ENCODE measurements at places on chromosomes 11 and 22.

- no peak for DNase-seq
Observed at GRCh38 chr11:43359422-43359818, 700 bp downstream of the TTC17 start.

DNA sequence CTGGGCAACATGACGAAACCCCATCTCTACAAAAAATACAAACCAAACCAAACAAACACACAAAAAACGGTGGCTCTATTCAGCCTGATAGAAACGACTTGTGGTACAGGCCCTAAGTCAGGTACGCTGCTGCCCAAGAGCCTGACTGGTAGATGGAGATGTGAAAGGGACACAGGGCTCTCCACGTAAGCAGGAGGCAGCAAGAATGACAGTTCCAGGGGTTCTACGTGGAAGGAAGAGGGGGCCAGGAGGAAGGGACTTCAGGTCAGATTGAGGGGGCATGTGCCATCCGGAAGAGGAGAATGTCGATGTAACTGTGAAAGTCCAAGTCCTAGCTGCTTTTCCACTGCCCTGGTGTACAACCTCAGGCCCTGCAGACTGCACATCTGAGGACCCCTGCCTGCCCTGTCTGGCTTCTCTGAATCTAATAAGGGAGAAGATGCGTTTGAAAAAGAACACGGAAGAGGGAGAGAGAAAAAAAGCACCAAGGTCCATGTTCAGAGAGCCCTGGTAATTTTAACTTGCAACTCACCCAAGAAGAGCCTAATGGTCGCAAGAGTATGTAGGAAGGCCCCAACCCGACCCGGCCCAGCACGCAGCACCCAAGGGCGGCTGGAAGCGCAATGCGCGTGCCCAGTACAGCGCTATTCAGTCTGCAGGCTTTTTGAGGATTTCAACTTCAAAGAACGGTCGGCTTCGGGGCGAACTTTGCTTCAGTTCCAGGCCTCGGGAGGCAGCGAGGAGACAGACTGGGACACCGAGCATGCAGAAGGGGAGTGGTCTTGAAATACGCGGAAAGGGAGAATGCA lies 909 bp upstream of the ZNRD2 start:
- no peak for DNase-seq

DNA sequence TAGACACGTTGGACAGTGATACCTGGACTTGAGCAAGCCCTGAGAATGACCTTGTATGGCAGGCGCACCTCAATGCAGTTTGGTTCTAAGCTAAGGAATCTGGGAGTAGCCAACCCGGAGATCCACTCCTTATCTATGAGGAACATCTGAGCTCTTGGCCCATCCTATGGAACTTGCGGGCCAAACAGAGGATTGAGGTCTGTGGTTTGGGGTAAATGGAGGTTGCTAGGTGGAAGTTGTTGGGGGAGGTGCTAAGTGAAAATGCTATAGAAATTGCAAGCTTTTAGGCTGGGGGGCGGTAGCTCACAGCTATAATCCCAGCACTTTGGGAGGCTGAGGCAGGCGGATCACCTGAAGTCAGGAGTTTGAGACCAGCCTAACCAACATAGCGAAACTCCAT lies 8.9 kb downstream of the GDPD5 start:
- no peak for DNase-seq

DNA sequence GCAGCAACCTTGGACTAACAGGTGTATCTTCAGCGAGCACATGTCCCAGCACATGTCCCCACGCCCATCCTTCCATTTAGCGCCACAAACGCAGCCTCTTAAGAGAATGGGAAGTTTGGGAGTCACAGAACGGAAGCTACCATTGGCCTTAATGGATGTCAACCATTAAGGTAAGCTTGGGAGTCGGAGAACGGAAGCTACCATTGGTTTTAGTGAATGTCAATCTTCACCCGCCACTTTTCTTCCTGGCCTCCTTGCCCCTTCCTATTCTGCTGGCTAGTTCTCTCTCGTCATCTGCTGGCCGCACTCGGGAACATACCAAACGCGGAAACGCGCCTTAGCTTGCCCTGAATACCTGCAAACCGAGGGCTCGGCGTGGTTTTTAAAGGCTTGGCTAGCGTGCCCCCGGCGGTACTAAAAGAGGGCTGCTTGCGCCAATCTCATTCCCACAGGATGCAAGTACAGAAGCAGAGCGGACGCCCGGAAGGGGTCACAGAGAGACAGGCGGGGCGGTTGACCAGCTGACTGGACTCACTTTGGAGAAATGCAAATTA lies 24.3 kb downstream of the GLYATL1 start:
- no peak for DNase-seq

GRCh38 chr11:126090452-126090851 lies 27.8 kb upstream of the CDON start:
- no peak for DNase-seq

GRCh38 chr11:118240999-118241763 lies 11.0 kb downstream of the MPZL3 start:
- no peak for DNase-seq

DNA sequence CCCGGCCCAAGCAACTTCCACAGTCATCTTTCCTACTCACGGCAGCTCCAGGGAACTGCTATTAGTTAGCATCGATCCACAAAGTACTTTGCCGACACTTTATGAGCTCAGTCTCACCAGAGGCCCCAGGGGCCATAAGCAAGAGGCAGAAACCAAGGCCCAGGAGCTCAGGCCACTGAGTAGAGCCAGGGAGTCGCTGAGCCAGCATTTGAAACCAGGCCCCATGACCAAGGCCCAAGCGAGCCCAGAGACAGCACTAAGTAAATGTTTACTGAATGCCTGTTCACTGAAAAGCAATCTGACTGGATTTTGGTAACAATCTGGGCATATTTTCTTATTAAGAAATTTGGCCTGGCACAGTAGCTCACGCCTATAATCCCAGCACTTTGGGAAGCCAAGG lies 43.3 kb downstream of the ARRB1 start:
- no peak for DNase-seq

DNA sequence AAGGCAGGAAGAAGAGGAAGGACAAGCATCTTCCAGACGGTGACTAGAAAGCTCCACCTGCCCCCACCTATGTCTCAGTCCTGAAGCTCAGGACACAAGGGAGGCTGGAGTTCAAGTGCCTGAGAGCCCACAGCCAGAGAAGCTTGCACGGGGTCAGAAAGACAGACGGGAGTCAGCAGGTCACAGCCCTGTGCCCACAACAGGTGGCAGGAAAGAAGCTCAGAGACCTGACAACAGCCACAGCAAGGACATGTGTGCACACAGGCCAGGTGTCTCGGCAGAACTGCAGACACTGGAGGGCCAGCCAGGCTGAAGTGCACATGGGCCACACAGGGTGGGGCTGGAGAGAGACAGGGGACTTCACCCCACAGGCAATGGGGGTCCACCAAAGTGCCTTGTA lies 37.2 kb upstream of the MOB2 start:
- DNase-seq = no peak

Measured in stimulated activated CD4-positive, alpha-beta T cell treated with anti-CD3 and anti-CD28 coated beads, Interleukin-1b, Interleukin-23, amount 100 ng/mL, for 24 hours (primary cell).